T-helper 17 cell (primary cell): ENCODE measurements at places on chromosomes 7 and 10. TPM values are rescaled to one million over a fixed set of nuclear protein-coding genes. Genes with fewer than 3 reads are reported as not detected.

Gene GNB2
- total RNA-seq: 161 TPM

Gene OR13A1
- total RNA-seq: 0.10 TPM

GRCh38 chr7:5005066-5005465, 40.6 kb upstream of the RBAK start:
- H3K27ac ChIP-seq: no peak overlapping the region
- no peaks in the 10 kb centered on the region for H3K27me3 ChIP-seq
- H3K4me1 ChIP-seq: peaks cover 2% of the 10 kb centered on the region
- H3K36me3 ChIP-seq: peaks cover 10% of the 10 kb centered on the region
- no peak for DNase-seq
- H3K4me3 ChIP-seq: no peak overlapping the region

- no peak for DNase-seq
- peaks cover 12% of the 10 kb centered on the region for H3K27me3 ChIP-seq
- no peak overlapping the region for H3K4me3 ChIP-seq
- H3K27ac ChIP-seq: no peak overlapping the region
Measured at GRCh38 chr7:77453531-77453930, 37.4 kb upstream of the GSAP start.

DNA sequence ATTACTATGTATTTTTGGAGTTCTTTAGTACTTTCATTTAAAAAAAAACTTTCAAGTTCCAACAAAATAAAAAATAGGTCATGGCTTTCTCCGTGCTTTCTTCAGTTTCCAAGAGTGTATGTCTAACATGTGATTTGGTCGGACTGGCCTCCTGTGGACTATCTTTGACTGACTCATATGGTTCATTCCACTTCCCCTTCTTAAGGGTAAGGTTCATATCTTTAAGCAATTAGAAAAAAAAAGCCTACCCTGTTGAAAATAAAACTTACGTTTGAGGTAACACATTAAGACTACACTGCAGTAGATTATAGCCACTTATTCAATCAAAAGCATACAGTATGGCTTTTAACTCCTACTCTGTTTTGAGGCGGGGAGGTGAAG, 112.8 kb upstream of the AHR start:
- H3K36me3 ChIP-seq: no peaks in the 10 kb centered on the region
- no peak for DNase-seq
- peaks cover 13% of the 10 kb centered on the region for H3K4me1 ChIP-seq
- no peaks in the 10 kb centered on the region for H3K27me3 ChIP-seq
- H3K27ac ChIP-seq: peak overlapping the region; percentile 77

DNA sequence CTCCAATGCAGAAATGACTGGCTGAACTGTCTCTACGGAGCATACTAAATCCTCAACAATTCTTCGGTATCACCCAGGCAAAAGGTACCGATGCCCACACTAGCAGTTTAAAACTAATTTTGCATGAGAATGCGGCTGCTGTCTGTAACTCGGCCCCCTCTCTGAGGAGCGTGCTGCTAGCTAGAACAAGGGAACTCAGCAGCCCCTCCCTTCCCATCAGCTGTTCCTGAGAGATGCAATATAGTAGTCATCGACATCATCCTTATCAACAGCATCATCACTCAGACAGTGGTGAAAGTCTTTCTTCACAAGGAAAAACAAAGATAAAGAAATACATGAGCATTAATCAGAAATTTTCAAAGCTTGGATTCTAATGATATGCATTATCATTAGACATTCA, 189.1 kb upstream of the FRMD4A start:
- no peak overlapping the region for H3K4me3 ChIP-seq
- H3K27me3 ChIP-seq: no peaks in the 10 kb centered on the region

- H3K36me3 ChIP-seq: no peaks in the 10 kb centered on the region
- DNase-seq: no peak
- no peaks in the 10 kb centered on the region for H3K4me1 ChIP-seq
- H3K4me3 ChIP-seq: no peak overlapping the region
Measured at GRCh38 chr10:132738454-132739224, 47.3 kb downstream of the NKX6-2 start.

GRCh38 chr10:101060951-101061623, 702 bp upstream of the KAZALD1 start:
- peak overlapping the region; percentile 95 for H3K27ac ChIP-seq
- peak overlapping the region; percentile 96 for H3K4me3 ChIP-seq
- peak; percentile 85 for DNase-seq
- peaks cover 23% of the 10 kb centered on the region for H3K4me1 ChIP-seq

DNA sequence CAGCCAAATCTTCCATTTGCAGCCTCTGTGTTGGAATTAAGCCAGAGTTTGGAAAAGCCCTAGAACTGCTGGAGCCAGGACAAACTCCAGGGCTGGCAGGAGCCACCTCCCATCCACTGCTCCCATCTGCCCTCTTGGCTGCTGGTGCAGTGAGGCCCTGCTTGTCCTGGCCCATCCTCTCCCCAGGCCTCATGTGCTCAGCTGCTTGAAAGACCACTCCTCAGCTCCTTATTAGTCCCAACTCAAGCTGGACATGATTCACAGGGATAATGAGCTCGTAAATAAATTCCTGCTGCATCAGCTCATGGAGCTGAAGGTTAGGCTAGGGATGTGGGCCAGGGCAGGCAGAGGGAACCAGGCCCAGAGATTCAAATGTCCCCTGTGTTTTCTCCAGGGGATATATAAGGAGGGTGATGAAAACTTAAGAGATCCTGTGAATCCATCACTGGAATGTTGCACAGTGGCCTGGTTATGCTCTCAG, 282.8 kb downstream of the RPS24 start:
- no peak overlapping the region for H3K27ac ChIP-seq
- H3K4me1 ChIP-seq: peaks cover 13% of the 10 kb centered on the region
- peaks cover 2% of the 10 kb centered on the region for H3K36me3 ChIP-seq
- peak overlapping the region; percentile 49 for H3K4me3 ChIP-seq
